Stimulated activated CD8-positive, alpha-beta memory T cell treated with anti-CD3 and anti-CD28 coated beads, Interleukin-4, amount 100 ng/mL, for 1 hour (primary cell): ENCODE measurements at places on chromosomes 2 and 18.

DNA sequence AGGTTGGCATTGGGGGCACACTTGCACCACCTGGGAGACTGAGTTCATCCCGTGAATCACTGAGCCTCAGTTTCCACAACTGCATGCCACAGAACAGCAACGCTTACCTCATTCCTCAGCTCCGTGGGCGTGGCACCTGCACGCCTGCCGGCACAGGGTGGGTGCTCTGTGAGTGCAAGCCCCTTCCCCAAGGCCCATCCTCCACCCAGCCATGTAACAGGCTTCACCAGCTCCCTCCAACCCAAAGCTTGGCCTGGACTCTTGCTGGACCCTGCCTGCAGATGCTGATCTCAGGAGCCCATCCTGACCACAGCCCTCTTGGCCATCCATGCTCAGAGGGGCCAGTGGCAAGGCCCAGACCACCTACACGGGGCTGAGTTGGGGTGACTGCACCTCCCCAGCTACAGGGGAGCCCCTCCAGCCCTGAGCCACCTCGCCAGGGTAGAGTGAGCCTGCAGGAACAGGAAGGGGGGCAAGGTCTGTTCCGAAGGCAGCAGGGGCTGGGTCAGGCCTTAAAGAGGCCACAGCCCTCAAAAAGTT, 1.8 kb downstream of the PRLH start:
- DNase-seq: no peak

GRCh38 chr18:3447068-3447894, 2.7 kb upstream of the TGIF1 start:
- no peak for DNase-seq

- DNase-seq: no peak
Observed at GRCh38 chr2:39640107-39640506, 25.6 kb upstream of the TMEM178A start.

DNA sequence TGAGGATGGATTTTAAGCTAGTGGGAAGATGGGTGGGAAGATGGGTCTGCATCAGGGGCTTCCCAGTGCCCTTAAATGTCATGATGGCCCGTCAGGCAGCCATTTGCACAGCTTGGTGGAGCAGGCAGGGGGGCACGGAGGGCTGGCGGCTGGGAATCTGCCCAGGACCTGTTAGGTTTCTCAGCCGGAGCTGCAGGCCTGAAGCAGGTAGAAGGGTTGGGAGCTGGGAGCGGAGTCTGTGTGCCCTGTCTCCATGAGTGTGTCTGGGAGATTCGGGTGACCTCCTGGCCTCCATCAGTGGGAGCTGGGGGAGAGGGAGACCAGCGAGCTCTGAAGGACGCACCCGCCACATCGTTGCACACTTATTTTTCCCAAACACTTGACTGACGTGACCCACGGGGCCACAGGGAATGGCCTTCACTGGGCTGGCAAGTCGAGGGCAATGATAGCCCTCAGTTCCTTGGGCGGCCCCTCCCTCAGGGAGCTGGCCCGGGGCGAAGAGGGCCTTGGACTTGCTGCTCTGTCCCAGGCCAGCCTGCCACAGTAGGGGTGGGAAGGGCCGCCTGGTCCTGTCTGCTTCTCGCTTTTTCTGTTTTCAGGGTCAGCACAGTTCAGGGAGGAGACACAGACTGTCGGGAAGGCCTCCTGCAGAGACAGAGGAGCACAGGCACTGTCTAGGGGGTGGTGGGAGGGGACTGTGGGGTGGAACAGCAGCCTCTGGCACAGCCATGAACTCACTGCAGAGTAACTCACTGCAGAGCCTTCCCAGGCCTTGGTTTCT, 236.8 kb downstream of the ZBTB7C start:
- no peak for DNase-seq

- DNase-seq: no peak
Observed at GRCh38 chr18:51323961-51324360, 126.5 kb upstream of the MEX3C start.

DNA sequence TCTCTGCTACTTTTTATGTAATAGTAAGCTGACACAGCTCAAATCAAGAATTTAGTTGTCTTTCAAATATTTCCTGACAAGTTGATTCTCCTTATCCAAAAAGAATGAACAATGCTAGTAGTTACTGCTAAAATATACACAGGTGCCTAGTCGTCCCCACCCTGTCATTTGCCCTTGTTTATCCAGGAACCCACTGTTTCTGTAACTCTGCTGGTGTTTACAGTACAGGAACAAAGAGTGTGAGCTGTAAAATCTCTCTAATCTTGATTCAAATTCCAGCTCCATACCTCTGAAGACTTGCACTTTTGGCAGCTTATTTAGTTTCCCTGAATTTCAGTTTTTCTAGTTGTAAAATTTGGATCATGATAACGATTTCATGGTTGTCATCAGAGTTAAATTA, 21.1 kb upstream of the SCYGR2 start:
- DNase-seq: no peak

DNA sequence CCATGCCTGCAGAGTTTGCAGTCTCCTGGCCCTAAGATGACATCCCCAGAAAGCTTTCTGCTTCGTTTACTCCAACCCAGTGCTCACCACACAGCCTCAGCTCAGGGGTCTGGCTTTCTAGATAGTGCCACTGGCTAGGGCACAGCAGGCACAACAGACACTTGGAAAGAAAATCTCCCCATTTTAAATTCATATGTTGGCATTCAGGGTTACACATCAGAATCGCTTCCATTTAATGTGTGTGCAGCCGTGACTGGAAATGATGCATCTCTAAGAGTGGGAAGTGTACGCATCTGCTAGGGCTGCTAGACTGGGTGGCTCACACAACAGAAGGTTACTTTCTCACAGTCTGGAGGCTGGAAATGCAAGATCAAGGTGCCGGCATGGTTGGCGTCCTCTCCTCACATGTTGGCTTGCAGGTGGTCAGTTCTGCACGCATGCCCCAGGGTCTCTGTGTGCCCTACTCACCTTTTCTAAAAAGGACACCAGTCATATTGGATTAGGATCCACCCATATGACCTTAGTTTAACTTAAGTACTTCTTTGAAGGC, 329.4 kb upstream of the RAB12 start:
- DNase-seq: no peak

- no peak for DNase-seq
Observed at GRCh38 chr2:205692104-205692503, 9.8 kb downstream of the NRP2 start.

GRCh38 chr2:241584436-241584835, 25.9 kb downstream of the BOK start:
- DNase-seq: no peak

DNA sequence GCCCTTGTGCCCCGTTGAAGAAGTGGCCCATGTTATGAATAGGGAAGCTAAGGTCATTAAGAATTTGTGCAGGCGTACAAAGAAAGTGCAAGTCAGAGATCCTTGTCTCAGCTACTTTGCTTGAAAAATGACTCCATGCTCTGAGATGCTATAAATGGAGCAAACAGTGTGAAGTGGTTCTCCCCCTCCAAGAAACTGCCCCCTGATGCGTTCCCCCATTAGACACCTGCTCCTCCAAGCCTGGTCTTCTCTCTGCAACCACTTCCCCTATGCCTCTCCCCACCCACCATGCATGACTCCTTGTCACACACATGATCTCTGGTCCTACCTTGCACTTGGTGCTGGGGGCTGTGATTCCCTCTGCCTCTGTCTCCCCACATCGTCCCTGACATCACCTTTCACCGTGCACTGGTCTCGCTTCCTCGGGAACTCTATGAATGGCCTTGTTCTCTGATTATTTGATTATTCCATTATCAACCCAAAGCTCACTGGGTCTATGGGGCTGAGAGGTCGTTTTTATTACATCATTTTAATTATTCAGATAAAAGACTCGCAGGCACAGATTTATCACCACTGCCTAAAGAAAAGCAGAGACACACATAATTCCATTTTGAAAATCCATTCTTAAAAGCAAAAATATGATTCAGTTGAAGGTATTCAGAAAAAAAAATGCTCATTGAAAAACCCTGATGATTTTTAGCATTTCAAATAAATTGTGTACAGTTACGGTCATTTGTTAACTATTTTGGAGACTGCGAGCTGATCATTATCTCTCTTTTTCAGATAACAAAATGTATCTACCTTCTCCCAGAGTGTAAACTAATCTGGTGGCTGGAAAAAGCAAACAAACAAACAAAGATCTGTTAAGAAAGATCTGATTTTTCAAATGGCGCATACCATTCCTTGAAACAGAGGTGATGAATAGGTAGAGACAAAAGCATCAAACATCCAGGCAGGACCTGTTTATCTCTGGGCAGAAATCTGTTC, 294.9 kb downstream of the SOX11 start:
- DNase-seq: no peak

GRCh38 chr2:55150834-55151233, 81.3 kb downstream of the CLHC1 start:
- DNase-seq: no peak

DNA sequence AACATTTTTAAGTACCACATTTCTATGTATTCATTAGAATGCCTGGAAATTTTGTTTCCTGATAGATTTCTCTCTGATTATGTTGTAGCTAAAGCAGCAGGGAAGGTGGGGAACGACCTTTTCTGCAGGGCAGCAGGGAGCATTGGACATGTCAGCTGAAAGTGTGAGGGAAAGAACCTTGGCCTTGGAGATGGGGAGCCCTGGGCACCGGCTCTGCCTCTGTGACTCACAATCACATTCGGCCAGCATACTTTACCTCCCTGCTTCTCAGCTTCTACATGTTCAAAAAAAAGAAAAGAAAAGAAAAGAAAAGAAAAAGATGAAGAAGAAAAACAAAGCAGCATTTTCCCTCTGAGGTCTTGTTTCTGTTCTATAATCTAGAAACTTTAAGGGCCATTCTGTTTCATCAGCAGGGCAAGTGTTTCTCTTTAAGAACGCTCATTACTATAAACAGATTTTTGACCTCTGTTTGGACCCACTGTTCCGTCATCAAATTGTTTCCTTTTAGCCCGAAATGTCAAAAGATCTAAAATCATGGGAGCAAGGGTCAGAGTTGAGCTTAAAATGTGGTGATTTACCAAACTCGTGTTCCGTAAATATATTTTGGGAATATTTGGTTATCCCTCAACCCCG, 27.9 kb downstream of the SETBP1 start:
- DNase-seq: no peak

DNA sequence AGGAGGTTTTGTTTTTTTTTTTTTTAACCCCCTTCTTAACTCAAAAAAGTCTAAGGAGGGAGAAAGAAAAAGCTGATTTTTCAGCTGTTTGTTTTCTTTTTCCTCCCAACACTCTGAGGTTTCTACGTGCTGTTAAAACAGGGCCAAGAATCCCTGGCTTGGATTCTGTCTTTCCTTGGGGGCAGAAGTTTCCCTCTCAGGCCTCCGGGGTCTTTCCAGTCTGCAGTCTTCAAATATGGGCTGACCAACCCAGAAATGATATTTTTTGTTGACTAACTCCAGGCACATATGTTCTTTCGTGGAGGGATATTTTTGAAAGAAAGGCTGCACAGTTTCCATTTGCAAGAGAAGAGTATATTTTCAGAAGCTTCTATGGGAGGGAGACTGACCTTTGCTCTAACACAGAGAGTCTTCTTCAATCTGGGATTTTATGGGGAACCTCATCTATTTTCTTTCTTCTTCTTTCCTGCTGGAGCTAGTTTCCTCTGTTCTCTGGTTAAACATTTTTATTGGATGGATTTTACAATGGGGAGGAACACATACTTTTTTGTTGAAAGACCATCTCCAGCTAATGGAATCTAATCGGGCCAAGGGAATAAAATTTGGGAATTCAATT, 93.3 kb upstream of the SPRED2 start:
- no peak for DNase-seq

DNA sequence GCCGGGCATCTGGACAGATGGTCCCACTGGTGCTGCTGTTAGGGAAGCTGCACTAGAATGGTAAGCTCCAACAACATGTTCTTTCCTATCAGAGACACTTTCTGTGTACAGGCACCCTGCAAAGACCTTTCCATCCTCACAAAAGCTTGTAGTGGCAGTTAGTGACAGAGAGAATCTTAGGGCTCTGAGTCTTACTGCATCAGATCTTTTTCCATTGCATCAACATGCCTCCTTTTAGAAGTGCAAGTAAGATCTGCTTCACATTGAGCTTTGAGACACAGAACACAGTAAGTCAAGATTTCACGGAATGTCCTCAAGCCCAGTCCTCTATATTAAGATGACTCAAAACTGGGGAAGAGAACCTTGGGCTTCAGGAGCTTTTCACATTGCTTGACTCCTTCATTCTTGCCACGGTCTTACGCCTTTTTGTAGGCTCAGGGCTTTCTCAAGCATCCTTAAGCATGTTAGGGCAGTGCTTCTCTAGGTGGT, 52.6 kb downstream of the ARL4C start:
- DNase-seq: no peak

DNA sequence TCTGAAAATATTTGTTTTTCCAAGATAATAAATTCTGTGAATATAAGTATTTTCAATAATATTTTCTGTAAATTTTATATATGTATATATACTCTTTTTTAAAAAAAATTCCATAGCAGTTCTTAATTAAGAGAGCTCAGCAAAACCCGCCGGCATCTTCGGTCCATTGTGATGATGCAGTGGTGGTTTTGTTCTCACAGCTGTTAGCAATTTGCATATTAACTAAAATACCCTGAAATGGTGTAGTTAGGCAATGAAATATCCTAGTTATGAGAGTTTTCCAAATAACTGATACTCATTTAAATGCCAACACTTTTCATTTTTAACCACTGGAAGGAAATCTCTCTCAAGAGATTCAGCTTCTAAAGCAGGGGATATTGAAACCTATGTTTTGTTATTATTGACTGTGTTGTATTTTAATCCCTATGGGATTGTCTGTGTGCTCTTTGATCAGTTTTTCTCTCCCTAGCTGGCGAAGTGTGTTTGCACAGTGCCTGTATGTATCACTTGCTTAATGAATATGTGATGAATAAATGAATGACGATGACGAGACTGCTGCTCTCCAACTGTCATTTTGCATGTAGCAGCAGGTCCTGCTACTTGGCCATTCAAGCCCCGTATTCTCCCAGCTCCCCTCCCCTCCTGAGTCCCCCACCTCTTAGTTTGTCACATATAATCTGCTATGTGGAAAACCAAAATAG, 42.4 kb downstream of the PSMG2 start:
- DNase-seq: no peak

DNA sequence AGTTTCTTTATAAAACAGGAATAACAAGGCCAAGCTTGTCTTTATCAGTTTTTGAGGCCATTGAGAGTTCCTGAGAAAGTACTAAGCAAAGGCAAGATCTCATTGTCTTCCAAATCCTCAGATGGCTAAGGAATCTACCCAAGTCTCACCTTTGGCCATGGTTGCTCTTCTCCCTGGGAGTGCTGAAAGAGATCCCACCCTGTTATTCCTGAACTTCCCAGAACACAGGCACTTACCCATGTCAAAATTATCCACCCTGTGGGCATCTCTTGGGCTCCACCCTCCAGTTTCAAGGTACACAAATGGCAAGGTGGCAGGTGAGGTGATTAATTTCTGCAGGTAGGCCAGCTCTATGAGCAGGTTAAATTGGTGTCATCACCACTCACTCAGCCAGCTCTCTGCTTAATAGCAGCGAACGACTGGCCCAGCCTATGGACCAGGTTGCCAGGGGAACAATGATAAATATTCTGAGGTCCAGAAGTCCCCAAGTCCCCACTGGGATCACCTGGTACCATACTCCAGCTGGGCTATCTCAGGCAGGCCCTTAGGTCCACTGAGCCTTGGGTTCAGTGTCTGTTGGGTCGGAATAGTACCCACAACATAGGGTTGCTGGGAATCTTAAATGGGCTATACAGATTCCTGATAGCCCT, 2.3 kb upstream of the SPRED2 start:
- DNase-seq: no peak
